ENCODE measurements at places on chromosomes 16 and 17. TPM values are rescaled to one million over a fixed set of nuclear protein-coding genes. Genes with fewer than 3 reads are reported as not detected.

Gene AOC2
- total RNA-seq: 2.4 TPM

Gene CHST4
- total RNA-seq: not detected

Gene SCRN2
- 28.1 TPM for total RNA-seq

Gene MRPL27
- 81.8 TPM for total RNA-seq

Gene ATP1B2
- 0.47 TPM for total RNA-seq

Gene ZG16
- not detected for total RNA-seq

Gene SPATA22
- total RNA-seq: 0.67 TPM

Gene PDE6G
- 12.0 TPM for total RNA-seq

Gene SCARF1
- total RNA-seq: 0.70 TPM

Gene KRTAP2-2
- total RNA-seq: not detected

Gene KRT31
- total RNA-seq: not detected
